LNCaP clone FGC (cell line): ENCODE measurements at places on chromosomes 4 and X.

DNA sequence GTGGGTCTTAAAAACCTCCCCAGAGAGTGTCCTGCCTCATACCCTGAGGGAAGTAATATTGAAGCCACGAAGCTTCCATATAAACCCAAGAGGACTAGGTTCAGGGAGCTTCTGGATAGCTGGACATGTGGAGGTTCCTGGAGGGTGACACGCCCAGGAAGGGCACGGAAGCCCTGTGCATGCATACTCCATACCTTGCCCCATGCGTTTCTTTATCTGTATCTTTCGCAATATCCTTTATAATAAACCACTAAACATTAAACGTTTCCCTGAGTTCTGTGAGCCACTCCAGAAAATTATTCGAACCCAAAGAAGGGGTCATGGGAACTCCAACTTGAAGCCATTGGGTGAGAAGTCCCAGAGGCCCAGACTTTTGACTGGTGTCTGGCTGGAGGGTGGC lies 45.7 kb upstream of the HPF1 start:
- no peak for DNase-seq

GRCh38 chr4:137430171-137430570 lies 102.1 kb downstream of the PCDH18 start:
- no peak for DNase-seq

- DNase-seq = no peak
These were observed 107.3 kb downstream of the JADE1 start for GRCh38 chr4:128916832-128917231.

- no peak for DNase-seq
These were observed 641.7 kb upstream of the AGA start for GRCh38 chr4:178083968-178084367.

DNA sequence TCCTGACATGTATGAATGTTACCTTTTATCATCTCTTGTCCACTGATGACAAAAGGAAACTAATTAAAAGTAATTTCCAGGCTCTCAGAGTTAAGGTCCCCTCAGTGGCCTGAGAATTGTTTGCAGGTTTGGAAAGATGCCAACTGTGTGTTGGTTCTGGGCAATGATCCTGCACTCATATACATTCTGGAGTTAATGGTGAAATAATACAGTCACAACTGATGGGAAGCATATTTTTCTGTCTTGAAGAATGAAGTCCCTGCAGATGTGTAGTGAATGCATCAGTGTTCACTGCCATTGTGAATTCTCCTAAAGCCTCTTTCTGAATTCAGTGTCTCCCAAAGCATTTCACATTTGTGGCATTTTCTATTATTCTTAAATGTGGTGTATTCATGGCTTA lies 238.1 kb upstream of the PPP1R2C start:
- no peak for DNase-seq

GRCh38 chrX:18410038-18410437 lies 15.4 kb upstream of the CDKL5 start:
- DNase-seq = peak; percentile 18

DNA sequence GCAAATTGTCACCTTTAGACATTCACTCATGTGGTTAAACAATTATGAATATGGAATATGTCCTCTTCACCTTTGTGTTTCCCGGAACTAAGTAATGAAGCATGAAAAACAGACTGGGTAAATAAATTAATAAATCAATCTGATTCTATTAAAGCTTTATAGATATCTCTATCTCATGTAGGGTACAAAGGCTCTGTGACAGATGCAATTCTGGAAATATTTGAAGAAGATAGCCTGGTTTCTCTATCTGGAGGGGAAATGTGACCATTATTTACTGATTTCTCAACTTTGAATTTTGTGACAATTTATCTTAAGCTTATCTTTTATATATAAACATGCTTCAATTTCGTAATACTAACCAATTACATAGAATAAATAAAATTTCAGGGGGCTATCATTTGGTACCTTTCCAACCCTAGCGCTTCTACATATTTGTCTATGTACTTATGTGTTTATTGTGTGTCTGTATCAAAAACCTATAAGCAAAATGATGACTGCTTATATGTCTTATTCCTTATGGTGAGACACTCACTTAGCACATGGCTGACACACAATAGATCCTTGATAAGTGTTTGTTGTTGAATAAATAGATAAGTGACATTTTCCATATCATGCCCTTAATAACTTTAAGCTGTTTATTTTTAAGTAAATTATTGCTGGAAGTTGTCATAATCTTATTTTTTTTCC lies 9.9 kb downstream of the CTSO start:
- no peak for DNase-seq
